ENCODE measurements at places on chromosomes 4 and X. TPM values are rescaled to one million over a fixed set of nuclear protein-coding genes. Genes with fewer than 3 reads are reported as not detected.

- no peak for DNase-seq
- no peak overlapping the region for H3K4me3 ChIP-seq
- no peaks in the 10 kb centered on the region for H3K4me1 ChIP-seq
- no peaks in the 10 kb centered on the region for H3K27me3 ChIP-seq
- no peak overlapping the region for H3K27ac ChIP-seq
Measured at GRCh38 chr4:48261281-48261680, 8.4 kb downstream of the TEC start.

DNA sequence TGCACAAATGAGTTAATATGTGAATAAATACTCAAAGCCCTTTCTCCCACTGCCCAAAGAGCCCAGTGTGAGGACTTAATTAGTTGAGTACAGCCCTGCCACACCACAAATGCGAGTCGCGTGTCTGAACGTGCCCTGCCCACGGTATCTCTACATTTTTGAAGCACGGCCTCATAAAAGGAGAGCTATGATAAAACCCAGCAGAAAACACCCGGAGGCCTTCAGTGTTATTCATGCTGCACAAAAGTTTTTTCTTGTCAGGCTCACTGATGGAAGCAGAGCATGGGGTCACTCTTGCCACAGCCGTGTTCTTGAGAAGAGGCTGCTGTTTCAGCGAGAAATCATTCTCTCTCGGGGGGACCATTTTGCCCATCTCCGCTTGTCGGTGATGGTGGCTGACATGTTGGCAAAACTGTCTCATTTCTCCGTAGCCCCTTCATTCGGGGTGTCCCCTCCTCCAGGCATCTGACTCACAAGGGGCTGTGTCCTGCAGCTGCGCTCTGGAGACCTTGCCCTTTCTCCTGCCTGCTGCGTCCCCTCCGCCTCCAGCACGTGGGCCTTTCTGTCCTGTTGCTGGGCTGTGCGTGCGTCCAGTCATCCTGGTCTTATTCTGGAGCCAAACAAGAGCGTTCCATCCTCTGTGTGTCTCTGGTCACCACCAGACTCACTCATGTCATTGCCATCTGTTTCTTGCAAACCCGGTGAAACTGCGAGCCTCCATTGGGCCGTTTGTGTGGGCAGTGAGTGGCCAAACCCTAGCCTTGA lies 88.8 kb downstream of the SORCS2 start:
- H3K4me3 ChIP-seq = no peak overlapping the region
- no peak for DNase-seq
- H3K27ac ChIP-seq = no peak overlapping the region

Gene BMP3
- 15.7 TPM for total RNA-seq

DNA sequence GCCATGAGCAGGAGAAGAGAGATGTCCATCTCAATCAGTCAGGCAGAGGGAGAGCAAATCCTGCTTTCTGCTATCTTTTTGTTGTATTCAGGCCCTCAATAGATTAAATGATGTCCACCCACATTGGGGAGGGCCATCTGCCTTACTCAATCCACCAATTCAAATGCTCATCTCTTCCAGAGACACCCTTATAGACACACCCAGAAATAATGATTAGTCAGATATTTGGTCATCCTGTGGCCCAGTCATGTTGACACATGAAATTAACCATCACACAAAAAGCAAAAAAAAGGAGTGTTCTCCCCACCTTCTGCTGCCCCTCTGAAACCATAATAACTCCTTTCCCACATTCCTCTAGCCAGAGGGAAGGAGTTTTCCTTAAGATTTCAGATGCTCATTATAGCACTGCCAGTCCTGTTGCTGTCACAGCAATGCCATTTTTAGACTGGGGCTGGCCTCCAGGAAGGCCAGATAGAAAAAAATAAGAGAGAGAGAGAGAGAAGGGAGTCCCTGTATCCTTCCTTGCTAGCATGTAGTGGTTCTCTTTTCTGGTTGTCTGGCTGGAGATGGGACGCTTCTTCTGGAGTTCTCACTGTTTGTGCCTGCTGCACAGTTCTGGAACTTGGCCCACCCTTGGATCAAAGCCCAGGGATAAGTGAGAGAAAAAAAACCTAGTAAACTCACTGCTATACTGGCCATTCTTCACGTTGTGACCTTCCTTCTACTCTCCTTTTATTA lies 177.7 kb downstream of the RBM46 start:
- peaks cover 3% of the 10 kb centered on the region for H3K4me1 ChIP-seq
- no peaks in the 10 kb centered on the region for H3K27me3 ChIP-seq
- no peak for DNase-seq
- no peak overlapping the region for H3K4me3 ChIP-seq
- H3K36me3 ChIP-seq = no peaks in the 10 kb centered on the region

GRCh38 chr4:27214010-27214409 lies 353.4 kb downstream of the STIM2 start:
- no peaks in the 10 kb centered on the region for H3K27me3 ChIP-seq
- H3K27ac ChIP-seq = no peak overlapping the region
- H3K4me1 ChIP-seq = no peaks in the 10 kb centered on the region
- H3K4me3 ChIP-seq = no peak overlapping the region
- no peak for DNase-seq

Gene MAGEA4
- not detected for total RNA-seq

DNA sequence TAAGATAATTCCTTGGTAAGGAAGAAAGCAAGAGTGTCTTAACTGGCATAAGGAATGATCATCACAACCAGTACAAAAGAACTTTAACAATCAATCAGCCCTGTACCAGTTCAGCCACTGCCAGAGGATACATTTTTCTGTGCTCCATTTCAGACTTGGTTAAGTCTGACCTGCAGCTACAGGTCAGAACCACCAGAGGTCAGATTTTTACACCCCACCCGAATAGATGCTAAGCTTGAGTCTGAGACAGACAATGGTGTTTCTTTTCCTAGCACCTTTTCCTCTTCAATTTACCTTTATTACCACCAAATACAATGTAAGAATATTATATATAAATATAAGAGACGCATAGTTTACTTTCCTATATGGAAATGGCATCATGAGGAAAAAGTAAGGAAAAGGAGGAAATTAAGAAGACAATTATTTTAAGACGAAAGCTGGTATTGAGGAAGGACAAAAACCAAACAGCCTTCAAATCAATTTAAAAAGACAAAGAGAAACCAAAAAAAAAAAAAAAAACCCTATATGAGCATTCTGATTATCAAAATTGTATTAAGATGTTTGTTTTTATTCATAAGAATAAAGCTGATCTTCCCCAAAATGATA lies 215.3 kb upstream of the TTC29 start:
- H3K27ac ChIP-seq = no peak overlapping the region
- peaks cover 12% of the 10 kb centered on the region for H3K4me1 ChIP-seq

Gene CXXC4
- 3.3 TPM for total RNA-seq

Gene SPANXD
- total RNA-seq = not detected

DNA sequence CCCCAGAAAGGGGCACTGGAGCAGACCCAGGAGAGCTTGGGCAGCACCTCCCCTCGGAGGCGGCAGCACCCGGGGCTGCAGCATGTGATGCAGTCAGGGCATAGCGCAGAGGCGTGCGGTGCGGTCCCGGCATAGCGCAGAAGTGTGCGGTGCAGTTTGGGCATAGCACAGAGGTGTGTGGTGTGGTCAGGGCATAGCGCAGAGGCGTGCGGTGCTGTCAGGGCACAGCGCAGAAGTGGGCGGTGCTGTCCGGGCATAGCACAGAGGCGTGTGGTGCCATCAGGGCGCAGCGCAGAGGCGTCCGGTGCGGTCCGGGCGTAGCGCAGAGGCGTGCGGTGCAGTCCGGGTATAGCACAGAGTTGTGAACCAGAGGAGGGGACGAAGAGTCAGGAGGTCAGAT lies 42.8 kb downstream of the ADRA2C start:
- no peaks in the 10 kb centered on the region for H3K27me3 ChIP-seq
- H3K36me3 ChIP-seq = no peaks in the 10 kb centered on the region
- DNase-seq = no peak
- H3K4me3 ChIP-seq = no peak overlapping the region
- no peak overlapping the region for H3K27ac ChIP-seq

Gene LDB2
- total RNA-seq = 18.1 TPM

GRCh38 chrX:42246814-42247213 lies 323.5 kb upstream of the CASK start:
- H3K27ac ChIP-seq = no peak overlapping the region
- no peak for DNase-seq
- H3K4me1 ChIP-seq = no peaks in the 10 kb centered on the region
- H3K27me3 ChIP-seq = no peaks in the 10 kb centered on the region
- no peaks in the 10 kb centered on the region for H3K36me3 ChIP-seq

GRCh38 chrX:110159235-110159634 lies 156.3 kb downstream of the TMEM164 start:
- no peaks in the 10 kb centered on the region for H3K27me3 ChIP-seq
- H3K4me1 ChIP-seq = no peaks in the 10 kb centered on the region
- DNase-seq = no peak
- H3K27ac ChIP-seq = no peak overlapping the region
- H3K36me3 ChIP-seq = no peaks in the 10 kb centered on the region

GRCh38 chrX:38798956-38799355 lies 2.3 kb upstream of the MID1IP1 start:
- H3K27me3 ChIP-seq = no peaks in the 10 kb centered on the region
- H3K36me3 ChIP-seq = no peaks in the 10 kb centered on the region
- H3K27ac ChIP-seq = no peak overlapping the region
- H3K4me3 ChIP-seq = no peak overlapping the region

Gene LEF1
- 3.3 TPM for total RNA-seq

GRCh38 chr4:105453550-105454205 lies 20.2 kb downstream of the PPA2 start:
- no peak overlapping the region for H3K27ac ChIP-seq
- H3K4me1 ChIP-seq = no peaks in the 10 kb centered on the region
- no peak overlapping the region for H3K4me3 ChIP-seq
- no peaks in the 10 kb centered on the region for H3K27me3 ChIP-seq

DNA sequence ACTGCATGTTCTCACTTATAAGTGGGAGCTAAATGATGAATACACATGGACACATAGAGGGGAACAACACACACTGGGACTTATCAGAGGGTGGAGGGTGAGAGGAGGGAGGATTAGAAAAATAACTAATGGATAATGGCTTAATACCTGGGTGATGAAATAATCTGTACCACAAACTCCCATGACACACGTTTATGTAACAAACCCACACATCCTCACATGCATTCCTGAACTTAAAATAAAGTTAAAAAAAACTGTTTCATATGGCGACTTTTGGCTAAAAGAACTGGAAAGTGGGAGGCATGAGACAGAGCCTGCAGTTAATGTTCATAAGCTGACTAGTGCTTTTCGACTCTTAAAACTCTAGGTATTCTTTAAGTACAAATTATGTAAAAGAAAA lies 98.9 kb upstream of the NPFFR2 start:
- H3K4me1 ChIP-seq = no peaks in the 10 kb centered on the region
- no peak overlapping the region for H3K27ac ChIP-seq
- no peak for DNase-seq
- no peaks in the 10 kb centered on the region for H3K27me3 ChIP-seq
- no peak overlapping the region for H3K4me3 ChIP-seq

GRCh38 chr4:140861359-140862176 lies 105.4 kb upstream of the TBC1D9 start:
- H3K36me3 ChIP-seq = no peaks in the 10 kb centered on the region
- no peaks in the 10 kb centered on the region for H3K27me3 ChIP-seq
- DNase-seq = no peak
- H3K4me1 ChIP-seq = peaks cover 44% of the 10 kb centered on the region

DNA sequence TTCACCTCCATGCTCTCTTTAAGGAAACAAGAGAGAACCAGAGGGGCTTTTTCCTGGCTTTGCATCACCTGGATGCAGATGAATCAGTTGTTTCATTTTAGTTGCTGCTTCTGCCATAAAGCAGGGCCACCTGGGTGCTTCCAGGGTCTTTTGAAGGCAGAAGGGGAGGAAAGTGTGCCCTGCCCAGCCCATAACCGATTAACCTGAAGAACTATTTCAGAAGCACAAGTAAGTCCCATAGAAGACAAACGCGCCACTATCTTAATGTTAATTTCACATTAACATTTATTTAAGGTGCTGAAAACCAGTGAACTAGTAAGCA lies 32.1 kb downstream of the IRF2 start:
- no peak overlapping the region for H3K27ac ChIP-seq
- H3K4me1 ChIP-seq = peaks cover 70% of the 10 kb centered on the region
- H3K27me3 ChIP-seq = no peaks in the 10 kb centered on the region

Gene STOX2
- 7.0 TPM for total RNA-seq

- no peaks in the 10 kb centered on the region for H3K27me3 ChIP-seq
- no peak for DNase-seq
- H3K27ac ChIP-seq = no peak overlapping the region
Measured at GRCh38 chr4:98027827-98028226, 115.4 kb downstream of the STPG2 start.

GRCh38 chr4:138200236-138200590 lies 41.9 kb downstream of the SLC7A11 start:
- H3K27me3 ChIP-seq = no peaks in the 10 kb centered on the region
- no peak for DNase-seq
- H3K4me3 ChIP-seq = no peak overlapping the region

DNA sequence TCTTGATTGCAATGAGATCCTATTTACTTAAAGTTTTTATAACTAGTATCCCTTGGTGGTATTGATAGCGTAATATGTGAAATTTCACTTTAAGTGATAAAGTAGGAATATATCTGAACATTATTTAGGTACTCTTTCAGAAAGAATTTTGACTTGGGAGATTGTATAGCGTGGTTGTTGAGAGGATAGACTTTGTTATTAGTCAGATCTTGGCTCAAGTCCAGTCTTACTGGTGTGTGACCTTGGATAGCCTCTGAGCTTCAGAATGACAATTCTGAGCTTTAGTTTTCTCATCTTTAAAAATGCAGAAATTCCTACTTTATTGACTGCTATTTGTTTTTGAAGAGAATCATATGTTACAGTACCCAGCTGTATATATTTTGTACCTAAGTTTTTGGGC lies 32.6 kb downstream of the DCK start:
- no peak overlapping the region for H3K4me3 ChIP-seq
- H3K36me3 ChIP-seq = peaks cover 6% of the 10 kb centered on the region
- H3K27me3 ChIP-seq = no peaks in the 10 kb centered on the region
- no peak overlapping the region for H3K27ac ChIP-seq
- H3K4me1 ChIP-seq = peaks cover 12% of the 10 kb centered on the region
- no peak for DNase-seq

DNA sequence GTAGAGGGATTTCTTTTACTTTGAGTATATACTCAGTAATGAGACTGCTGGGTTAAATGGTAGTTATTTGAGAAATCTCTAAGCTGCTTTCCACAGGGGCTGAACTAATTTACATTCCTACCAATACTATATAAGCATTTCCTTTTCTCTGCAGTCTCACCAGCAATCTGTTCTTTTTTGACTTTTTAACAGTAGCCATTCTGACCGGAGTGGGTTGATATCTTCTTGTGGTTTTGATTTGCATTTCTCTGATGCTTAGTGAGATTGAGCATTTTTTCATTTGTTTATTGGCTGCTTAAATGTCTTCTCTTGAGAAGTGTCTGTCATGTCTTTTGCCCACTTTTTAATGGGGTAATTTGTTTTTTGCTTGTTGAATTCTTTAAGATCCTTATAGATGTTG lies 43.3 kb downstream of the SPCS3 start:
- H3K36me3 ChIP-seq = no peaks in the 10 kb centered on the region
- no peaks in the 10 kb centered on the region for H3K4me1 ChIP-seq
- H3K27me3 ChIP-seq = no peaks in the 10 kb centered on the region
- no peak overlapping the region for H3K27ac ChIP-seq
- no peak for DNase-seq

Gene PSAPL1
- total RNA-seq = not detected

- no peaks in the 10 kb centered on the region for H3K27me3 ChIP-seq
- H3K4me1 ChIP-seq = peaks cover 34% of the 10 kb centered on the region
- H3K27ac ChIP-seq = no peak overlapping the region
- no peak overlapping the region for H3K4me3 ChIP-seq
Measured at GRCh38 chrX:10512741-10513140, 107.6 kb downstream of the MID1 start.

Data from esophagus muscularis mucosa (tissue), 4 donors.